Hematopoietic multipotent progenitor cell treated with erythropoietin and hydrocortisone succinate and interleukin-3 and kit ligand, for 4 days (in vitro differentiated cells): ENCODE measurements at places on chromosomes 11 and 22.

DNA sequence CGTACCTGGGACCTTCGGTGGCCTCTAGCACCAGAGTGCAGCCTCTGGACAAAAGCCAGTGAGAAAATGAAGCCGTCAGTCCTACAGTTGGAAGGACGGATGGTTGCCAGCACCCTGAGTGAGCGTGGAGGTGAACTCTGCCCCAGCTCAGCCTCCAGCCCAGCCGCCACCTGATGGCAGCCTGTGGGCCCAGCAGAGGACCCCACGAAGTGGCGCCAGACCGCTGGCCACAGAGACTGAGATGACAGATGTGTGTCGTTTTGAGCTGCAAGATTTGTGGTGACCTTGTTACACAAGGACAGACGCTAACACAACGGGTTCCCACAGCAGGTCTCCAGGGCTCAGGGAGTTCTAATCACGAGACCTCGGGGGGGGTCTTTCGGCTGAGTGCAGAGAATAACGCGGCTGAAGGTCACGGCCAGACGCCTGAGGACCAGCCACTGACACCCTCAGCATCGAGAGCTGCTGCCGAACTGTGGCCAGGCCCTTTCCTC, 75.0 kb downstream of the BRD1 start:
- no peak for DNase-seq

DNA sequence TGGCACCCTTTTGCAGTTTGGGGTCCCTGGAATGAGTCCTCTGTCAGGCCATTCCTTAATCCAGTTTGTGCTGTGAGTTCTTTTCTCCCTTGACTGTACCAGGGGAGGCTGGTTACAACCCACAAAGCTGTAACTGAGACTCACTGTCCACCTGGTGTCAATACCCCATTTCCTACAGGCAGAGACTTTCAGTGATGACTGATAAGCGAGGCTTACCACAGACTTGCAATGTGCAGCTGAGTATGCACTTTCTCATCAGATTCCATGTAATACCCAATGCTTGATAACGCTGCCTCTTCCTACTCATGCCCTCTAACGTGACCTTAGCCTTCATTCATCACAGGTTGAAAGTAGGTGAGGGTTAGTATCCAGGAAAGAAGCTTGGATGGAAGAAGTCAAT, 120.1 kb downstream of the INSC start:
- peak; percentile 39 for DNase-seq

GRCh38 chr22:35349704-35350538, 31.0 kb upstream of the HMOX1 start:
- no peak for DNase-seq

DNA sequence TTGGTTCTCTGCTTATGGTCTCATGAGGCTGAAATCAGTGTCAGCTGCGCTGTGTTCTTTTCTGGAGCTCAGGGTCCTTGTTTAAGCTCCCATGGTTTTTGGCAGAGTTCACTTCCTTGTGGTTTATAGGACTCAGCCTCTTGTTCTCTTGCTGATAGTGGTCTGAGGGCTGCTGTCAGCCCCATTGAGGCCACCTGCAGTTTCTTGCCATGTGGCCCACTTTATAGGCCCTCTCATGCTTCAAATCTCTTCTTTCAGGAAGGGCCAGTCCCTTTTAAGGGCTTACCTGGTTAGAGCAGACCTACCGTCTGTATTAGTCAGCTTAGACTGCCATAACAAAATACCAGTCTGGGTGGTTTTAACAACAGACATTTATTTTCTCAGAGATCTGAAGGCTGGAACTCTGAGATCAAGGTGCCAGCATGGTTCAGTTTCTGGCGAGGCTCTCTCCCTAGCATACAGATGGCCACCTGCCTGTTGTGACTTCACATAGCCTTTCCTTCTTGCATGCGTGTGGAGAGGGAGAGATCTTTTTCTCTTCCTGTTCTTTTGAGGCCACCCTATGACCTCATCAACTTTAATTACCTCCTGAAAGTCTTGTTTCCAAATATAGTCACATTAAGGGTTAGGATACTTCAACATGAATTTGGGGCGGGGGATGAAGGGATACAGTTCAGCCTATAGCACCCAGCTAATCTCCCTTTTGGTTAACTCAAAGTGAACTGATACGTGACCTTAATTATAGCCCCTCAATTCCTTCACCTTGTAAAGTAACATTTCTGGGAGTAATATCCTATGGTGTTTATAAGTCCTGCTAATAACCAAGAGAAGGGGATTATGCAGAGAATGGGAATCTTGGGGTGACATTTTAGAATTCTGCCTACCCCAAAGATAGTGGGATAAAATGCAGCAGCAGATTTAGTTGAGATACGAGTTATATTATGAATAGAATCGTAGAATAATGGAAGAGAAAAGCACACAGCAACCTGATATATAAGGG, 131.8 kb downstream of the UVRAG start:
- peak; percentile 91 for DNase-seq

- no peak for DNase-seq
Observed at GRCh38 chr22:50507421-50507990, at the start of gene LMF2. TSS of gene LMF2 (minus strand) at chr22:50507702. CDS start at chr22:50507675, 27 bp downstream.

DNA sequence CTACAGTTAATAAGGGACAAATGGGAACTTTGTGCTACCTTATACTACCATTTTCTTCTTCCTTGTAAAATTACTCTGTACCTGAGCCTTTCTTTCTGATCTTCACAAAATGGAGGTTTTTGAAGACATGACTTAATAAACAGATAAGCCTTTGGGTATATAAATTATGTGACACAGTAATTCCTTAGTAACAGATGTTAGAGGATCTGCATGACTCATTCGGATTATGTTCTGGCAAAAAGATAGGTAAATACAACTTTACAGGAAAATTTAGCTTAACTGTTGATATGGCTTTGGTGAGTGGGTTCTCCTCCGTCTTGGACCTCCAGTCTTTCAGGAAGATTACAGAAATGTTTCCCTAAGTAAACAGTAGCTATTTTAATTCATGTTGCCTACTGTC, 61.8 kb downstream of the BID start:
- no peak for DNase-seq
